ENCODE measurements at places on chromosomes 2 and 18.

GRCh38 chr2:191287820-191288219 lies 42.6 kb downstream of the MYO1B start:
- no peak for DNase-seq

DNA sequence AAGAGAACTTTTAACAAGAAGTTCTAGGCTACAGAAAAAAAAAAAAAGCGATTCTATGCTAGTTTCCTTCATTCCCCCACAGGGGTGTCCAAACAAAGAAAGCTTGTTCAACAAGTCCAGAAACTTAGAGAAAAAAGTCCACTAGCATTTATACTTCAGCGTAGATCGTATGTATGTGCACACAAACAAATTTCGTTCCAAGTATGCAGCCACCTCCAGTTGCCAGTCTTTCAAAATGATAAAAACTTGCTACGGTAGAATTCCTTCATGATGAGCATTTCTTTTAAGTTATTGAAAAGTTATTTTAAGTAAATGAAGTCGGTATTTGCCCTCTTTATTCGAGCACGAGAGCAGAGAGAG lies 3.7 kb upstream of the OTX1 start:
- no peak for DNase-seq

GRCh38 chr2:238580486-238580885 lies 153.8 kb downstream of the ASB1 start:
- no peak for DNase-seq

GRCh38 chr2:157508676-157509075 lies 64.8 kb upstream of the CYTIP start:
- DNase-seq, result no peak
